ENCODE measurements at places on chromosomes 11 and 22.
A peak's percentile ranks its signal among the peaks of the same experiment; 100 is the strongest.

DNA sequence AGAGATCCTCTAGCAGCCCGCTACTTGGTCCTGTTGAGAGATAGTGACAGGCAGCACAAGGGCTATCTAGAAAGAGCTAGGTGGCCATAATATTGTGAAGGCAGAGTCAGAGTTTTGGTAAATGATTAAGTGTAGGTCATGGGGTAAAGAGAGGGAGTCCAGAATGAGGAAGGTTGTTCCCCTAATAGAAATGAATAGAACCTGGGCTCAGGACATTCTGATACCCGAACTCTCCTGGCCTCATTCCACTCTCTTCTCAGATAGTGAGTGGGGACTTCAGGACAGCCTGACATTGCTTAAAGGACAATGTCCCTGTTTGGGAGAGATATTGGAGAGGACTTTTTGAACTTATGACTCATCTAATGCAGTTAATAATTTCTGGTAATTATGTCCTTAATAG is 20.6 kb downstream of the SLC5A1 start:
- DNase-seq = no peak

DNA sequence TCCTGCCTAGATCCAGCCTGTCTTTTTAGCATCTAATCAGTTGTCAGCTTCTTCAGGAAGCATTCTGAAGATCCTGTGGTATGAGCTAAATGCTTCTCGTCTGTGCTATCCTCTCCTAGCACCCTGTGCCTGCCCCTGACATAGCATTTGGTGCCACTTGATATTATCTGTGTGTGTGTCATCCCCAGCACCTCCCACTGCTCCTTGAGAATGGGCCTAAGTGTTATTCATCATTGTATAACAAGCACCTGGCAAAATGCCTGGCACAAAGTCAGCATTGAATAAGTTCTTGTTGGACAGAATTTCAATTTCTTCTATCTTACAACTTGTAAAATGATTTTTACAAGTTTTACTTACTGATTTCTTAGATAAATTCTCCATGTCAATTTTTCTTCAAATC is 28.1 kb upstream of the OLFML1 start:
- no peak for DNase-seq

DNA sequence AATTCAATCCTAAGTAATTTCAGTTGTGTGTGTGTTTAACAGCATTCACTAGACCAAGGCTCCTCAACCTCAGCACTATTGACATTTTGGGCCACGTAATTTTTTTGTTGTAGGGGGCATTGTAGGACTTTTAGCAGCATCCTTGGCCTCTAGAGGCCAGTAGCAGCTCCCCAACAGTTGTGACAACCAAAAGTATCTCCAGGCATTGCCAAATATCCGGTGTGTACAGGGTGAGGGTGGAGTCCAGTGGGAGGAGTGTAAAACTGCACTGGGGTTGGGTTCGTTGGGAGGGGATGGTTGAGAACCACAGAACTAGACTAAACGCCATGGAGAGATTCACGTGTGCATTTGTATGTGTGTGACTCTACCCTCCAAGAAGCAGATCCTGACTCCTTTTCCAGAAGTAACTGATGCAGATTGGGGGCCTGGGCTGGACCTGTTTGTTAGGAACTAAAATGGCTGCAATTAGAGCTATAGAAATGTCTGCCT is 5.9 kb upstream of the PHF21A start:
- peak; percentile 43 for DNase-seq

- DNase-seq = no peak
Measured at GRCh38 chr11:70364178-70364577, 34.2 kb upstream of the CTTN start.

GRCh38 chr11:33696411-33696810 is 4.2 kb downstream of the C11orf91 start:
- DNase-seq = no peak

- peak; percentile 0 for DNase-seq
Measured at GRCh38 chr11:21511835-21512440, 680.9 kb upstream of the ANO5 start.

- DNase-seq = no peak
Measured at GRCh38 chr11:46333394-46333947, 13.8 kb upstream of the DGKZ start.

DNA sequence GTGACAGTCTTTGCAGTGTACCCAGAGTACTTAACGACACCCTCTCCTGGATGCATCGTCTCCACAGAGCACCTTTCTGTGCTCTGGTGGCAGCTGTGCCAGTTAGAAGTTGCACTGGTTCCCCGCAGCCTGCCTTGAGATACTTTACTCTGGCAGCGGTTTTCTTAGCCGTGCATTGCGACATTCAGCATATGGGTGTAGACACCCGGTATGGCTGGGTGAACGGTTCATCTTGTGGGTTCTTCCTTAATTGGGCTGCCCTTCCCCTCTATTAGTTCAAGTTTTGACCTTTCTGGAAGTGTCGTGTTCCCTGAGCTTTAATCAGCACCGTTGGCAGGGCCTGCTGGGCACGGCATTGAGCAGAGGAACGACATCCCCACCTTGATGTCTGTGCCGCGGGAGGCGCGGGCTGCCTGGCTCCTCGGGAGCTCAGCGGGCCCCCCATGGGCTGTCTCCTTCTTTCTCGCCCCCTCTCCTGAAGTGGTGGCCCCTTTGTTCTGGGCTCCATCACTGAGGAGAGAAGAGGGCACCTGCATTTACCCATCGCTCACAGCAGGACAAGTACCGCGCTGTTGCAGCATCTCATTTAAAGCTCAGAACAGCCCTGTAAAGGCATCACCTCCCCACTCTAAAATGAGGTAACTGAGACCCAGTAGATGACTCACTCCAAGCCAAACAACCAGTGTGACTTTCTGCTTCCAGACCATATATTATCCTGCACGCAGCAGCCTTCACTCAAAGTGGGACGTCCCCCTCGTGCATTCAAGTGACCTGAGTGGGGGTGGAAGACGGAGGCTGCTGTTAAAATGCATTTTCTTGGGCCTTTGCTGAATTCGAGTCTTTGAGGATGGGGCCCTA is 13.3 kb downstream of the FAM83F start:
- no peak for DNase-seq

GRCh38 chr11:121672630-121673487 is 220.1 kb upstream of the SORL1-AS1 start:
- DNase-seq = no peak

GRCh38 chr11:21710809-21711208 is 482.1 kb upstream of the ANO5 start:
- DNase-seq = no peak

DNA sequence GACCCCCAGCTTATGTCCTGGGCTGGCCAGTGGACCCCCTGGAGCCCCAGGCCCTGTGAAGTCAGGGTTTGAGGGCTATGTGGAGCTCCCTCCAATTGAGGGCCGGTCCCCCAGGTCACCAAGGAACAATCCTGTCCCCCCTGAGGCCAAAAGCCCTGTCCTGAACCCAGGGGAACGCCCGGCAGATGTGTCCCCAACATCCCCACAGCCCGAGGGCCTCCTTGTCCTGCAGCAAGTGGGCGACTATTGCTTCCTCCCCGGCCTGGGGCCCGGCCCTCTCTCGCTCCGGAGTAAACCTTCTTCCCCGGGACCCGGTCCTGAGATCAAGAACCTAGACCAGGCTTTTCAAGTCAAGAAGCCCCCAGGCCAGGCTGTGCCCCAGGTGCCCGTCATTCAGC is 24.6 kb downstream of the CSF2RB start:
- no peak for DNase-seq

DNA sequence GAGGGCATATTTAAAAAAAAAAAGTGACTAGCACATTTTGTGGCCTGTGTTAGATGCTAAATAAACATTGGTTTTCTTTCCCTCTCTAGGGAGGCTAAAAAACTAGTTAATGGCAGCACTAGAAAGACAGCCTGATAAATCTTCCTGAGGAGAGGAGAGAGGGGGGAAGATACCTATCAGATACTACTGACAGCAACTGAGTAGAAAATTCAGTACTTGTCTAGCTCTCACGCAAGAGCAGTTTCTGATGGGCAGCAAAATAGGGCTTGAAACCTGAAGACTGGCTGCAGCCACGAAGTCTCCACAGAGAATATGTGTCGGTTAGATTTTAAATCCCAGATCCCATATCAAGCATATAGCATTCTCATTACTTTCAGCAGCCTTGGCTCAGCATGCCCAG is 388.2 kb downstream of the KCNA4 start:
- no peak for DNase-seq

DNA sequence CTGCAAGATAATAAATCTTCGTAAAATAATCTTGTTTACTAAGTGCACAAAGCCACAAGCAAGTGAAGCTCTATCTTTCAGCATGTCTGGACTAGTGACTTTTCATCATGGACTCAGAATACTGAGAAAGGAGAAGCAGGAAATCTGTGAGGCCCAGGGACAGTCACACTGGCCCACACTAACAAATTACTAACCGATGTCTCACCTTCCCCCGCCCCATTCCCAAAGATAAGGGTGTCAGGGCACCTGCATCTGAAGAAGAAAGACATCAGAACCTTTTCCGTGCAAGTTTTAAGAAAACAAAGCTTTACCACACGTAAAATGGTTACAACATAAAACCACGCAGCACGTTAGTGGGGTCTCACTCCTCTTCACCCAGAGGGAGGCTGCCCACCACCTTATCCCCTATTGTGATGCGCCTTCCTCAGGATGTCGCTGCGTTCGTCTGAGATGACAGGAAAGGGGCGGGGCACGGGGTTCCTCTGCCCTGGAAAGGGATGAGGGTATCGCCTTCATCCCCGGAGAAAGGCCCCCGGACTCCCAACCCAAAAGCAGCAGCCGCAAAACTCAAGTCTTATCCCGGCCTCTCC is 616 bp downstream of the BTBD10 start:
- DNase-seq = peak; percentile 61

- no peak for DNase-seq
Measured at GRCh38 chr11:67700141-67700540, 25.7 kb upstream of the ALDH3B2 start.

DNA sequence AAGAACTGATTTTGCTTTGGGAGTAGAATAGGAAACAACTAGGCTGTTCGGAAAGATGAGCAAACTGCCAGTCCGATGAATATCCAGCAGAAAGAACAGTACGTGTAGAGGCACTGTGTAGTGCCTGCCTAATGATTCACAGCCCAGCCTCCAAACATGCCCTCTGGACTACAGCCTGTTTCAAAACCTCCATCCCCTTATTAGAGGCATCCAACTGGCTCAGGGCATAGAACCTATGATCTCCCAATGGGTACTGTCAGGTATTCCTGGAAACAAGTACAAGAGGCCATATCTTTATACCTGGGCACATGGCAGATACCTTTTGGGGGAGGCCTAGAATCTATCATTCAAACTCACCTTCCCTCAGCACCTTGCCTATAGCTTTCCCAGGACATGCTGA is 4.9 kb downstream of the RRP8 start:
- DNase-seq = no peak

DNA sequence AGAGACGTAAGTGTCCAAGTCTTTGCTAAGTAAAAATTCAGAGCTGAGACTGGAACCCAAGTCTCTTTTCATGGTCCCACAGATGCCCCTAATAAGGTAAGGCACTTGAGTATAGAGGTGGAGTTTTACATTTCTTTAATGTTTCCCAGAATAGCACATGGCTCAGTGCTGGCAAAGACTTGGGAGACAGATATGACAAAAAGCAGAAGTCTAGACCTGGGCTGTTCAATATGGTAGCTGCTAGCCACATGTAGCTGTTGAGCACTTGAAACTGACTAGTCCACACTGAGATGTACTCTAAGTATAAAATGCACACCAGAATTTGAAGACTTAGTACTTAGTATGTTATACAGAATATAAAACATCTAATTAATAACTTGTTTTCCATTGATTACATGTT is 17.6 kb downstream of the VSTM5 start:
- no peak for DNase-seq

GRCh38 chr22:30422481-30423300 is 2.9 kb upstream of the MTFP1 start:
- peak; percentile 93 for DNase-seq

GRCh38 chr11:65546217-65546958 is 11.8 kb downstream of the LTBP3 start:
- DNase-seq = no peak

DNA sequence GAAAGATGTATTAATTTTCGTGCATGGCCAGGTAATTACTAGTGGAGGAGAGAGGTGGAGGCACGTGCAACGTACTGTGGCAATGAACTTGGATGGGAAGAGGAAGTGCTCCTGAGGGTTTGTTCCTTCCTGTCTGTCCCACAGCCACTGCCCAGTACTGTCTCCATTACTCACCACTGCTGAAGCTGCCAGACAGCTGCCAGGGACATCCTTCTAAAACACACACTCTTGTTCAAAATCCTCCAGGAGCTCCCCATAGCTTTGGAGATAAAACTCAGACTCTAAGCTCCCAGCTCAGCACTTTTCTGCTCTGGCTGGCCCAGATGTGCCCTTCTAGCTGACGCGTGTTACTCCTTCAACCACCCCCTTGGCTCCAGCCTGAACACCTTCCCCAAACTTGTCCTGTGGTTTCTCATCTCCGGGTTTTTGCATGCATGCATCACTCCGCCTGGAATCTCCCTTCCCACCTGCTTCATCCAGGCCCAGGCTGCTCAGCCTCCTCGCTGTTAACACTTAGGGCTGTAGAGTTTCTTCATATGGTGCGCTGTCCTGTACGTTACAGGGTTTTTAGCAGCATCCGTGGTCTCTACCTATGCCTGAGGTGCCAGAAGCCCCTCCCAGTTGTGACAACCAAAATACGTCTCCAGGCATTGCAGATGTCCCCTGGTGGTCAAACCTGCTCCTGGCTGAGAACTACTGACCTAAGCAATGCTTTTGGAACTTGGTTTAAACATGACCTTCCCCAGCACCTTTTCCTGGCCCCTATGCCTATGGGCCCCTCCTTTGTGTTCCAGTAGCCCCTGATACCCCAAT is 69.5 kb downstream of the C11orf91 start:
- peak; percentile 70 for DNase-seq

- peak; percentile 58 for DNase-seq
Measured at GRCh38 chr22:45564349-45565030, 61.8 kb downstream of the FBLN1 start.

DNA sequence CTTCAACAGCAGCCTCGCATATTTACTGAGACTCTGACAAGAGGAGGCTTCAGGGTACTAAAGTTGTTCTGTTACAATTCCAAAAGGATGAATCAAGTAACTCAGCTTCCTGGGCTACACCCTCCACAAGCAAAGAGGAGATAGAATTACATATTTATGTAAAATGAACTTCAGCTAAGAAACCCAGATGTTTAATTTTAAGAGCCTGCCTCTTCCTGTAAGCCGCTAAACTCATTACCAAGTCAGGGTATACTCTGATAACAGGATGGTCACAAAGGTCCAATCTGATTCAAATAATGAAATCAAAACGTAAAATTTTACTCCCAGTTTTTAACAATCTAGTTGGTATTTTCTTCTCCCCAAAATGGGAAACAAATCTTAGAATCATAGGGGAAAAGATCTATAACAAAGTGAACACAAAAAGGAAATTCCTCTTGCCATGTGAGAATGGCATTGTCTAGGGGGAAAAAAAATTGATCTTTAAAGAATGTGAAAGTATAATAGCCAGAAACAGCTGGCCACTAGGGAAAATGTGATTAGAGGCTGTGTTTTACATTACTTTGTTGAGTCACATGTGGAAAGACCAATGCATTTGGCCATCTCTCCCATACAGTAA is 30.9 kb downstream of the CHEK2 start:
- DNase-seq = peak; percentile 72

All from myocyte (in vitro differentiated cells).